RKO (cell line): ENCODE measurements at places on chromosomes 6 and 20.

DNA sequence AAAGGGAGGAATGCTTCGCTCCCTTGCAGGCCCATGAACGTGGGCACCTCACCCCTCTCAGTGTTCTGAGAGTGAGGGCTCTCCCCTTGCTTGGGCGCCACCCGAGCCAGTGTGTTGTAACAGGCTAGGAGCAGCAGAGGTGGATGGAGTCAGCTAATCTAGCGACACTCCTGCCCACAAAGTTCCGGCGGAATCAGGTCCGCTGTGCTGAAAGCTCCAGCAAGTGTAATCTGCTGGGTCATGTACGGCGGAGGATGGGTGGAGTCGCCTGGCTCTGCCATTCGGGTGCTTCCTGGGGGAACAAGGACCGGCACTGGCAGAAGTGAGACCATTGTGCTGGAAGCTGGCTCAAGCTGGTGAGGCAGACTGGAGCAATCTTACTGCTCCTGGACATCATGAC, 1310.1 kb downstream of the EPHA7 start:
- no peak for DNase-seq

DNA sequence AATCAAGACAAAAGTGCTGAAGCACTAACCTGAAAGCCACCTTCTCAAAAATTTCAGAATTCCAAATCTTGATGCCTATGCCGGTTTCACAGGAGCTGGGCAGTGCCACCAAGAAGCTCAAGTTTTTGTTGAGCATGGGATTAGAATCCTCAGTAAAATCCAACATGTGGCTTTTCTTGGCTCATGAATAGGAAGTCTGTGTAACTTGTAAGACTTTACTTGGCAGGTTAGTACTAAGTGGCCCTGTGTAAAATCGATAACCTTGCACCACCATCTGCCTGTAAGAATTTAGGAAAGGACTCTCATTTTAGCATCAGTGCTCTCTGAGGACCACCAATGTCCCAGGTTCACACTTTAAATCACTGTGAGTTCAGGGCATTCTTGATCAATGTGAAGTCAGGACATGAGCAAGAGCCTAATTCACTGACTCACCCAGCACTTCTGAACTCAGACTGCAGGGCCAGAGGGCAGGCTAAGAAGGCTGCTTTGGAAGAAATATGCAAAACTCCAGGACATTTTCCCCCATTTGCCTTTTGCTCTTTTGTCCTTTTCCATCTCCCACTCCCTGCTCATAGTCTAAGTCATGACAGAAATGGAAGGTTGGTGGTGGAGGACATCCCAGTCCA, 113.2 kb downstream of the EDN1 start:
- DNase-seq: peak; percentile 51

DNA sequence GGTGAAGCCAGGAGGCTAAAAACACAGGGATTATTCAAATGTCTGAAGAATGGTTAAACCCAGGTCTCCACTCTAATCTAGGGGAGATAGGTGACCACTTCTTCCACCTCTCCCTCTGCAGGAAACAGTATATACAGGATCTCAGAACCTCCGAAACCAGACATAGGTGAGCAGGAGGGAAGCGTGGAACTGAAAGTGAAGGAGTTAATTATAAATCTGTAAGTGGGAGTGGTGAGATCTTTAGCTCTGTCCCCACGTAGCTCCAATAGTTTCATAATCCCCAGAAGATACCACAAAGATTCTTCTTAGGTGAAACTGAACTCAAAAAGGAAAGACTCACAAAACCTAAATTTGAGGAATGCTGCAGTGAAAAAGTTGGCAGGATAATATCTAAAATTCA, 76.8 kb downstream of the THEMIS start:
- DNase-seq: no peak

DNA sequence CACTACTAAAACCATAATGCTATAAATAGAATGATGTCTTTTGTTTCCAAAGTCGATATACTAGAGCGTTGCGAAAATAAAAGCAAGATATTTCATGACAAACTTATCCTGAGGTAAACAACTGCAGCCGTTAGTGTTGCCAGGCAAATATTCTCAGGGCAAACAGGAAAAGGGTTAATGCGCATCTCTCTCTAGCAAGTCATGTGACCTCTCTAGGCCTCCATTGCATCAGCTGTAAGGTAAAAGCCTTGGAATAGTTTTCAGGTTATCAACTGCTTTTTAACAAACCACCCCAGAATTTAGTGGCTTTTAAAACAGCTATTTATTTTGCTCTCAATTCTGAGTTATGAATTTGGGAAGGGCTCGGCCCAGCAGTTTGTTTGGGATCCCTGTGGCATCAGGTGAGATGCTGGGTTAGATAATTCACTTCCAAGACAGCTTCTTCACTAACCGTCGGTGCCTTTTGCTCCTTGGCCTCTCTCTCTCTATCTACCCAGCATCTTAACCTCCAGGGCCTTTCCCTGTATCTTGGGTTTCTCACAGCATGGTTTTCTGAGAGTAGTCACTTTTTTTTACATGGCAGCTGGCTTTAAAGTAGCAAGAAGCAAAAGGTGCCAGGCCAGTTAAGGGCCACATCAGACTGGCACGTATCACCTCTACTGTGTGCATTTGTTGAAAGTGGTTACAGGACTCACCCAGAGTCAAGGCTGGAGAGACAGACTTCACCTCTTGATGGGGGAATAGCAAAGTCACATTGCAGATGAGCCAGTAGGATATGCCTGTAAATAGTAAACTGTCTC, 39.2 kb upstream of the LTV1 start:
- DNase-seq: no peak

DNA sequence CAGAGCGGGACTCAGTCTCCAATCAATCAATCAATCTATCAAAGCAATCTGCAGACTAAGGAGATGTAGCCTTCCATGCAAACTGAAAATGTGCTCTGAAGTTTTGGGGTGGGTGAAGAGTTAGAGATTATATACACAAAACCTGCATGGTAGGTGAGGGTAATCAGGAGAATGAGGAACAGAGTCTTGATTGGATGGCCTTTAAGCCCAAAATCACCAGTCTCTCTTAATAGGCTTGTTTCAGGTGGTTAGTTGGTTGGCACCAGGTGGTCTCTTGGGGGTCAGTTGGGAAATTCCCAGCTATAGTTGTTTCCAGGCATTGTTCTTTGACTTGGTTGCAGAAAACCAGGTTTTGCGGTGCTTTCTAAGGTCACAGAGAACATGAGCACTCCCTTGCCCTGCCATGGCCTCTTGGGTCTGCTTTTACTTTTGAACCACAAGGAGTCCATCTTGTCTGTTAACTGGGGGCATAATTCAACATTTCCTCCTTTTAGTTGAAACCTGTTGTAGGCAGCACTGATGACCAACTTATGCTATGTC, 33.3 kb upstream of the EIF2S2 start:
- DNase-seq: no peak

- DNase-seq: no peak
Measured at GRCh38 chr6:50217841-50218240, 168.1 kb upstream of the DEFB112 start.

DNA sequence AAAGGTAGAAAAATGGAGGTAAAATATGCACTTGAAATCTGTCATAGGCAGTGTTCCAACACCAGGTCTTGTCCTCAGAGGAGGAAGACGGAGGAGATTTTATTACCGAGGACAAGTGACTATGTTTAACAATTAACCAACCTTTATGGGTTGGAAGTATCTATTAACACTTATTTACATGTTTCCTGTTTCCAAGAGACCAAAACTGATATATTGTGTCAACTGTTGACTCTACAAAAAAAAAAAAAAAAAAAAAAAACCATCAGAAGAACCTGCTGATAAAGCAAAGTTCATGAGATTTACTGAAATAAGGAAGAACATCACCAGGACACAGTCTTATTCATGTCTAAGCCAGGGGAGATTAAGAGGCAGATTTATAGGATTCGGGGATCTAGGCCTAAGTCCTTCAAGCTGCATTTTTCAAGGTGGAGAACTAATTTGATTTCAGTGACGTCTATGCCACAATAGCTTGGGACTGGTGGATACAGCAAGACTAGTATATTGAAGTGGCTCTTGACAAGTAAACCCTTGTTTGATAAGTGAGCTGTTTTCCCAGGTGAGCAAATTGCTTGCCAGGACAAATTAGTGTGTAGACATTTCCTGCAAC, 126.6 kb upstream of the NAA20 start:
- DNase-seq: no peak

GRCh38 chr20:17042122-17042521, 184.7 kb upstream of the PCSK2 start:
- DNase-seq: no peak

DNA sequence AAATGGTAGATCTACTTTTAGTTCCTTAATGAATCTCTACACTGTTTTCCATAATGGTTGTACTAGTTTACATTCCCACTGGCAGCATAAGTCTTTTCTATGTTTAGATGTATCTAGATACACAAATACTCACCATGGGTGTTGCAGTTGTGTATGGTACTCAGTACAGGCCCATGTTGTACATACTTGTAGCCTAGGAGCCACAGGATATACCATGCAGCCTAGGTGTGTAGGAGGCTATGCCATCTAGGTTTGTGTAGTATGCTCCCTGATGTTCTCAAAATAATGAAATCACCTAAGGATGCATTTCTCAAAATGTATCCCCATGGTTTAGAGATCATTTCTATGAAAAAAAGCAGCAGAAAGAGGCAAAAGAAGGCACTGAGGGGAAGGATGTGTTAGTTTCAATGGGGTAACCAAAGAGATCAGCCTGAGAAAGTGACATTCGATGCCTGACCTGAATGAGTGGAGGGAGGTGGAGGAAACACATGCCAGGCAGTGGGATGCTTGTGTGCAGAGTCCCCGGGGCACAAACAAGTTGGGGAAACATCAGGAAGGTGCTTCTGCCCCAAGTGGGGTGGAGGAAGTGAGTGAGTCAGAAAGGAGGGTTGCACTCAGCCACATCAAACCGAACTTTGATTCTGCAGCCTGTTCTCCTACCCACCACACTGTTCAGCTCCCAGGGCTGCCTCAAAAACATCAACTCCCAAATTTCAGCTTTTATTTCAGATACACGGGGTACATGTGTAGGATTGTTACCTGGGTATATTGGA, 191.2 kb downstream of the ZNF217 start:
- DNase-seq: no peak

DNA sequence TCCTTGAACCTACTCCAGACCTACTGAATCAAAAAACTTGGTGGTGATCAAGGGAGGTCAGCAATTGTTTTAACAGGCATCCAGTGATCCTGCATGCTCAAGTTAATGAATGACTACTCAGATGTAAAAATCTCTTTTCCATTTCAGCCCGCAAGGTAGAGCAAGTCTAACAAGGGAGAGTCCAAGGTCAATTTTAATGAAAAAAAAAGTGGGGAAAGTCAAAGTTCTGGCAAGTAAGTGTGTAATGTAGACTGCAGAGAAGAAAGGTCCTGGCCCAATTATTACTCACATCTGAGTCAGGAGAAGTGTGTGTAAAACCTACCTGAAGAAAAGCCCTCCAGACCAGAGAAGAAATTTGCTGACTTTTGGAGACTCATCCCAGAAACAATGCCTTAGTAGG, 193.5 kb downstream of the UBE3D start:
- no peak for DNase-seq

DNA sequence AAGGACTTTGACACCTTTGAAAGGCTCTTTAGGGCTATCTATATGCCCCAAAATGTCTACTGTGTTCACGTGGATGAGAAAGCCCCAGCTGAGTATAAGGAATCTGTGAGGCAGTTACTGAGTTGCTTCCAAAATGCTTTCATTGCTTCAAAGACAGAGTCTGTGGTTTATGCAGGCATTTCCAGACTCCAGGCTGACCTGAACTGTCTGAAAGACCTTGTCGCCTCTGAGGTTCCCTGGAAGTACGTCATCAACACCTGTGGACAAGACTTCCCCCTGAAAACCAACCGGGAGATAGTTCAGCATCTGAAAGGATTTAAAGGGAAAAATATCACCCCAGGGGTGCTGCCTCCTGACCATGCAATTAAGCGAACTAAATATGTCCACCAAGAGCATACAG, 65.2 kb downstream of the GCNT2 start:
- no peak for DNase-seq

DNA sequence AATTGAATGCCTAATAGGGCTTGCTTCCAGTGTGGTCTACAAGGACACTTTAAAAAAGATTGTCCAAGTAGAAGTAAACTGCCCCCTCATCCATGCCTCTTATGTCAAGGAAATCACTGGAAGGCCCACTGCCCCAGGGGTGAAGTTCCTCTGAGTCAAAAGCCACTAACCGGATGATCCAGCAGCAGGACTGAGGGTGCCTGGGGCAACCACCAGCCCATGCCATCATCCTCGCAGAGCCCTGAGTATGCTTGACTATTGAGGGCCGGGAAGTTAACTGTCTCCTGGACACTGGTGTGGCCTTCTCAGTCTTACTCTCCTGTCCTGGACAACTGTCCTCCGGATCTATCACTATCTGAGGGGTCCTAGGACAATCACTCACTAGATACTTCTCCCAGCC, 411.5 kb downstream of the TENT5A start:
- DNase-seq: no peak

GRCh38 chr6:151141685-151142084, 98.1 kb upstream of the AKAP12 start:
- no peak for DNase-seq

- no peak for DNase-seq
Measured at GRCh38 chr6:169799474-169799926, 48.1 kb downstream of the ERMARD start.

DNA sequence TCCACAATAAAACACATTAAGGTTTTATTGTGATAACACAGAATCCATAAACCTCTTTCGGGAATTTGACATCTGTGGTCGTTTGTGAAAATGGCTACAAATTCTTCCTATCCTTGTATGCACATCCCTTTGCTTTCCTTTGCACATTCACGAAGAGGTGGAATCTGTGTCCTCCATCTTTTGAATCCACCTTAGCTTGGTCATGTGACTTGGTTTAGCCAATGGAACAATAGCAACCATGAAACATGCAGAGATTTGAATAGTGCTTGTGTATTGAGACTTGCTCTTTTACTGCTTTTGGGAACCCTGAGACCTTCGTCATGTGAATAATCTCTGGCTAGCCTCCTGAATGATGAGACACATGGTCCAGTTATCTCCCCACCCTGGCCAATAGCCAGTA, 49.7 kb upstream of the NOP56 start:
- no peak for DNase-seq

DNA sequence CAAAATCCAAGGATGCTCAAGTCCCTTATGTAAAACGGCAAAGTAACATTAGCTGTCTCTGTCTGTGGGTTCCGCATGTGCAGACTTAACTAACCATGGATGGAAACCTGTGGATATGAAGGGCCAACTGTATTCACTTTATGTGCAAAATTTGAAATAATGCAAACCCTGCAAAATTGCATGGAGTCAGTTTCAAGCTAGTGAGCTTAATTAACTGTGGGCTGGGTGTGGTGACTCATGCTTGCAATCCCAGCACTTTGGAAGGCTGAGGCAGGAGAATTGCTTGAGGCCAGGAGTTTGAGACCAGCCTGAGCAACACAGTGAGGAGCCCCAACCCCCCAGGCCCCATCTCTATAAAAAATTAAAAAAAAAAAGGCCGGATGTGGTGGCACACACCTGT, 81.4 kb downstream of the ANKS1A start:
- DNase-seq: no peak
